ENCODE measurements at places on chromosomes 4 and X. TPM values are rescaled to one million over a fixed set of nuclear protein-coding genes. Genes with fewer than 3 reads are reported as not detected.

DNA sequence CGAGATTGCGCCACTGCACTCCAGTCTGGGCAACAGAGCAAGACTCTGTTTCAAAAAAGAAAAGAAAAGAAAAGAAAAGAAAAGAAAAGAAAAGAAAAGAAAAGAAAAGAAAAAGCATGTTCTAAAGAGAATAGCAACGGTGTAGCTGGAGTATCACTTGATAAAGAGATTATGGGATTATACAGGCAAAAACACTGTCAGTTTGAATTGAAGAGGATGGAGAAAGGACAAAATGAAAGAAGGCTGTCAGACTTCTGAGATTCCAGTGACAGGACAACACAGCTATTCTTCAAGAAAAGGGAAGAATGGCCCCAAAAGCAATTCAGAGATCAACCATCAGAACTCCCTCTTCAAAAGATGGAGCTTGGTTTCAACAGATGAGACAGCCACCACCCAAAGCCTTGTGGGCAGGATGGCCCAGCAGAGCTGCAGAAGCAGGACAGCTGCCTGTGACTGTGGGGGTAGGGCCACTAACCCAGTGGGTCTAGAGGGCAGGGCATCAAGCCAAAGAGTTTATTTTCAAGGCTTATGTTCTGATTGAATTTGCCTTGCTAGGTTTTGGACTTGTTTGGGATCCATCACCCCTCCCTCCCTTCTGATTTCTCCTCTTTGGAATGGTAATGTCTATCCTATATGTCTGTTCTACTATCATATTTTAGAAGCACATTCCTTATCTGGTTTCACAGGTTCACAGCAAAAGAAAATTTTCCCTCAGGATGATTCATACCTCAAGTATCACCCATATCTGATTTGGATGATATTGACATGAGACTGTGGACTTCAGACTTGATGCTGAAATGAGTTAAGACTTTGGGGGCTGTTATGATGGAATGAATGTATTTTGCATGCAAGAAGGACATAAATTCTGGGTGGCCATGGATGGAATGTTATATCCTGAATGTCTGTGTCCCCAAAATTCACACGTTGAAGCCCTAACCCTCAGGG, 17.5 kb downstream of the RFC1 start:
- H3K27me3 ChIP-seq, result no peaks in the 10 kb centered on the region
- peaks cover 33% of the 10 kb centered on the region for H3K36me3 ChIP-seq
- H3K4me1 ChIP-seq, result peaks cover 17% of the 10 kb centered on the region
- H3K27ac ChIP-seq, result no peak overlapping the region

GRCh38 chr4:126843492-126844067, 789.2 kb upstream of the INTU start:
- DNase-seq, result no peak
- no peak overlapping the region for H3K4me3 ChIP-seq
- H3K27ac ChIP-seq, result no peak overlapping the region
- no peaks in the 10 kb centered on the region for H3K36me3 ChIP-seq

GRCh38 chr4:13386405-13387107, 97.6 kb downstream of the RAB28 start:
- H3K4me3 ChIP-seq, result no peak overlapping the region
- H3K4me1 ChIP-seq, result no peaks in the 10 kb centered on the region
- no peaks in the 10 kb centered on the region for H3K27me3 ChIP-seq

DNA sequence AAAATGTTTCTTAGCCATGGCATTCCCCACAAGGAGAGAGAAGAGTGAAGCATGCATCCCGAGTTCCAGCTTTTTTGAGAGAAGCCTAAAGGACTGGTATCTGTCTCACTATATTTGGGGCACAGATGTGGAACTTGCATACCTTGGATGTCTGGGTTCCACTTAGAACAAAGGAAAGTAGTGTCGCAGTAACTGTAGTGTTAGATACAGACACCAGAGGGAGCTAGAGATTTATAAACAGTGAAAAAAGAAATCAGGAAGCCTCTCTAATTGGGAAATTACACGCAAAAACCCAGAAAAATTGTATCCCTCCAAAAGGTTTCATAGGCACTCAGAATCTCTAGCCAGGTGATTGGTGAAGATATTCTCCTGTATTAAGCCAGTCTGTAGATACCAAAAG, 34.4 kb downstream of the AGTR2 start:
- DNase-seq, result no peak
- H3K4me1 ChIP-seq, result no peaks in the 10 kb centered on the region
- H3K4me3 ChIP-seq, result no peak overlapping the region
- H3K27me3 ChIP-seq, result no peaks in the 10 kb centered on the region
- no peak overlapping the region for H3K27ac ChIP-seq

- no peak overlapping the region for H3K27ac ChIP-seq
- no peak overlapping the region for H3K4me3 ChIP-seq
- DNase-seq, result no peak
- no peaks in the 10 kb centered on the region for H3K36me3 ChIP-seq
Measured at GRCh38 chrX:154333116-154333515, 37.5 kb downstream of the TKTL1 start.

DNA sequence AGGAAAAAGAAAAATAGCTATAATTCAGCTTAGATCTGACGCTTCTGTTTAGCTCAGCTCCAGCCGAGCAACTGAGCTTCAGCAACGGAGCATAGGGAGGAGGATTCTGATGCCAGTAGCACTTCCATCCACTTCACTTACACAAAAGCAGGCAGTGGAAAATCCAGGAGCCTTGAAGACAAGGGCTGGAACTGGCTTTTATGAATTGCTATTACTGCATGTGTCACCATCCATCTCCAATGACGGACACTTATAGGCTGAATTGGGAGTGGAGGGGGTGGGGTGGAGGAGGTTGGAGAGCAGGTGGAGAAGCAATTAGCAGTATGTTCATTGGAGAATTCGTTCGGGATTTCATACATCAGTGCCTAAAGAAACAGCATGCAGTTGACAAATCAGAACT, 15.6 kb downstream of the ENOX2 start:
- no peak overlapping the region for H3K27ac ChIP-seq
- no peak overlapping the region for H3K4me3 ChIP-seq
- no peaks in the 10 kb centered on the region for H3K27me3 ChIP-seq

DNA sequence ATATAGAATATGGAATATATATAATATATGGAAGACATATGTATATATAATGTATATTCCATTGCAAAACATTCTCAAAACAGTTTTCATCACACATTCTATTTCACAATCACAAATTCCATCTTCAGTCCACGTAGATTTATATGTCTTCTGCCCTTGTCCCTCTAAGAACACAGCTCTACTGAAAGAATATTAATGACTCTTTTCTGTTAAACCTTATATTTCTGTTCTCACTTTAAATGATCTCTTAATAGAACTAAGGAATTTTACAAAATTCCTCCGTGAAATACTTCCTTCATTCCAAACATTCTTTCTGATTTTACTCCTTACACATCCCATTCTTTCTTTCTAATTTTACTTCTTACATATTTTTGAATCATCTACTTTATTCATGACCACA, 1043.1 kb upstream of the PABPC4L start:
- H3K4me3 ChIP-seq, result no peak overlapping the region
- no peak overlapping the region for H3K27ac ChIP-seq
- DNase-seq, result no peak
- H3K4me1 ChIP-seq, result no peaks in the 10 kb centered on the region

- DNase-seq, result no peak
- H3K4me1 ChIP-seq, result no peaks in the 10 kb centered on the region
- H3K27ac ChIP-seq, result no peak overlapping the region
- H3K4me3 ChIP-seq, result no peak overlapping the region
Measured at GRCh38 chr4:19455196-19455595, 796.5 kb upstream of the SLIT2 start.

GRCh38 chrX:1105671-1106419, 106.6 kb downstream of the CRLF2 start:
- no peak for DNase-seq
- no peak overlapping the region for H3K27ac ChIP-seq
- no peak overlapping the region for H3K4me3 ChIP-seq

DNA sequence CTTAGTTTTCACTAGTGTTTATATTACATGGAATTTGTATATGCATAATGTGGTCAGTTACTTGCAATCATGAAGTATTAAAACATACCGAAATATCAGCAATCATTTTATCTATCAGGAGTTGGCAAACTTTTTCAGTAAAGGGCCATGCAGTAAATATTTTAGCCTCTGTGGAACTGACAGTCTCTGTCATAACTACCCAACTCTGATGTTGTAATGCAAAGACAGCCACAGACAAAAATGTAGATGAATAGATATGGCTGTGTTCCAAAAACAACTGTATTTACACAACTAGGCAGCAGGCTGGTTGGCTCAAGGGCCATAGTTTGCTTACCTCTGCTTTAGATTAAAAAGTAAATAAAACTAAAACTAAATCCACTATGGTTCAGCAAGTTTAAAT, 200.2 kb downstream of the HS3ST1 start:
- no peaks in the 10 kb centered on the region for H3K27me3 ChIP-seq
- H3K4me3 ChIP-seq, result no peak overlapping the region
- no peaks in the 10 kb centered on the region for H3K36me3 ChIP-seq

GRCh38 chrX:149571770-149572169, 15.5 kb downstream of the MAGEA9B start:
- no peaks in the 10 kb centered on the region for H3K27me3 ChIP-seq
- H3K4me1 ChIP-seq, result no peaks in the 10 kb centered on the region
- no peaks in the 10 kb centered on the region for H3K36me3 ChIP-seq
- no peak for DNase-seq
- no peak overlapping the region for H3K27ac ChIP-seq

DNA sequence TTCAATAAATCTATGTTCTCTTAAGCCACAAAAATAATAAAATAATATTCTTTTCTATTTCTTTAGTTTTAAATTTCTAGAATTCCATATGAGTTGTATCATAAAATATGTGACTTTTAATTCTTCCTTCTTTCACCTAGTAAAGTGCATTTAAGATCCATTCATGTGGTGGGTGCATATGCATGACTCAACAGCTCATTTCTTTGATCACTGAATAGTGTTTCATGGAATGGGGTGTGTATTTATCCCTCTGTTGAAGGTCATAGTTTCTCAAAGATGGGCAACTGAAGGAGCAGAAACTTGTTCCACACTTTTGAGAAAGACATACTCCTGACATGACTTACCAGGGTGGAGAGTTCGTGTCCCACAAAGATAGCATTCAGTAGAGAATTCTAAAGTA, 1230.3 kb upstream of the AGA start:
- H3K27ac ChIP-seq, result no peak overlapping the region
- no peaks in the 10 kb centered on the region for H3K27me3 ChIP-seq
- no peak overlapping the region for H3K4me3 ChIP-seq
- H3K36me3 ChIP-seq, result no peaks in the 10 kb centered on the region

- H3K27me3 ChIP-seq, result no peaks in the 10 kb centered on the region
- DNase-seq, result no peak
- no peak overlapping the region for H3K4me3 ChIP-seq
- peaks cover 87% of the 10 kb centered on the region for H3K36me3 ChIP-seq
- H3K27ac ChIP-seq, result no peak overlapping the region
Measured at GRCh38 chr4:2511645-2512131, 24.8 kb upstream of the FAM193A start.

GRCh38 chr4:77433418-77433733, 172.2 kb upstream of the CXCL13 start:
- no peak overlapping the region for H3K4me3 ChIP-seq
- H3K4me1 ChIP-seq, result peaks cover 11% of the 10 kb centered on the region
- H3K36me3 ChIP-seq, result no peaks in the 10 kb centered on the region
- H3K27me3 ChIP-seq, result no peaks in the 10 kb centered on the region
- DNase-seq, result no peak
- no peak overlapping the region for H3K27ac ChIP-seq

GRCh38 chr4:98290511-98290910, 29.3 kb downstream of the RAP1GDS1 start:
- peaks cover 4% of the 10 kb centered on the region for H3K4me1 ChIP-seq
- no peaks in the 10 kb centered on the region for H3K27me3 ChIP-seq
- no peak for DNase-seq

DNA sequence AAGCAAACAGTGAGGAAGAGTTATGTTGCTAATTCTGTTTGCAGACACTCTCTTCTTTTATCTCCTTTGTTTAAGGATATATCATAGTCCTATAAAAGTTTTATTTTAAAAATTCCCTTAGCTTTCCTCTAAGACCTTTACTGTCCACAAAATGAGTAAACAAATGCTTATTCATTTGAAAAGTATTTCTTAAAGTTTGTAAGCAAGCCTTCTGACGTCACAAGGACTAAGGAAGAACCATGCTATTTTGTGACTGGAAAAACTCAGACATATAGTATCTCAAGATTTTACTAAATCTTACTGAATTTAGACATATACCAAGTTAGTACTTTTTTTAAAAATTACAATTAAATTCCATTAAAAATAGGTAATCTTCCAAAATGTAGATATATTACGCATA, 5.2 kb upstream of the RBMXL3 start:
- no peak overlapping the region for H3K27ac ChIP-seq
- no peak overlapping the region for H3K4me3 ChIP-seq
- H3K36me3 ChIP-seq, result no peaks in the 10 kb centered on the region
- H3K4me1 ChIP-seq, result no peaks in the 10 kb centered on the region

- H3K27ac ChIP-seq, result no peak overlapping the region
- H3K36me3 ChIP-seq, result no peaks in the 10 kb centered on the region
- no peak overlapping the region for H3K4me3 ChIP-seq
- DNase-seq, result no peak
Measured at GRCh38 chrX:4225086-4225485, 511.6 kb upstream of the PRKX start.

The CNKSR2 gene
- total RNA-seq, result 4.6 TPM

The CXCL8 gene
- total RNA-seq, result 6.2 TPM

The RAB9B gene
- 0.59 TPM for total RNA-seq

The APELA gene
- not detected for total RNA-seq

The FGF13 gene
- 4.0 TPM for total RNA-seq

The ADH7 gene
- 0.47 TPM for total RNA-seq

The PAGE5 gene
- total RNA-seq, result not detected

The XK gene
- 2.2 TPM for total RNA-seq

The HDAC6 gene
- total RNA-seq, result 96.1 TPM

Data from lower lobe of right lung (tissue), 2 donors.